Stimulated activated memory B cell treated with anti-CD40 and anti-IgM and Interleukin-4, amounts not matched to agents 10 μg/mL and 1 μg/mL and 100 μg/mL, for 72 hours (primary cell): ENCODE measurements at places on chromosomes 3 and 15.

- no peak overlapping the region for H3K4me3 ChIP-seq
- ATAC-seq, result no peak
- H3K36me3 ChIP-seq, result no peaks in the 10 kb centered on the region
- peaks cover 26% of the 10 kb centered on the region for H3K27me3 ChIP-seq
Measured at GRCh38 chr3:134057654-134058110, 28.0 kb upstream of the SLCO2A1 start.

DNA sequence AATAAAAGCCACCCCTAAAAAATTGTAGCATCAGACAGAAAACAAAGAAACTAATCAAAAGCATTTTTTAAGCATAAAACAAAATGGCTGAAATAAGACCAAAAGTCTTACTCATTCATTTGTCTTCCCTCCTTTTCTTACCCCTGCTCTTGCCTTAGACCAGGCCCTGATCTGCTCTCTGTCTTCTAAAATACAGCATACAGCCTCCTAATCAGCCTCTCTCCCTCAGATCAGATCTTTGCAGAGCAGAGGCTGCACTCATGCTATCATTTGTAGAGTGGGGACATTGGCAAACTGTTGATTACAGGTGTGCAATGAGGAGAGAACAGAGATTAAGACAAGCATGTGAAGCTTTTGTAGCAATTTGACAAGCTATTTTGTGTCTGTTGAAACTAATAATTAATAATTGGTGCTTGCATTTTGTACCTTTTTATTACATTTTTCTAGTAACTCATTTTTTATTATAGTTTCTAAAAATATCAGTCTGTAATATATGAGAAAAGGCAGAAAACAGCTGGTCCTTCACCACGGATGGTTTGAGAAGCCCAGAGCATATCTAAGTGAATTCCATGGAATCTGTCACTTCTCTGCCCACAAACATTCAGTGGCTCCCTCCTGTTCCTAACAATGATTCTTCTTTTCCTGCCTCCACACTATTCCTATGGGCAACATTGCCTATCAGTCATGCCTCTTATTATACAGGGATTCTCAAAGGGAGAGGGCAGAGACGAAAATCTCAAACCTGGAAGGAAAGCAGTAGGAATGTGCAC is 286.2 kb upstream of the STT3B start:
- H3K27ac ChIP-seq, result no peak overlapping the region
- ATAC-seq, result no peak
- peaks cover 20% of the 10 kb centered on the region for H3K4me1 ChIP-seq
- no peaks in the 10 kb centered on the region for H3K36me3 ChIP-seq
- no peak overlapping the region for H3K4me3 ChIP-seq

DNA sequence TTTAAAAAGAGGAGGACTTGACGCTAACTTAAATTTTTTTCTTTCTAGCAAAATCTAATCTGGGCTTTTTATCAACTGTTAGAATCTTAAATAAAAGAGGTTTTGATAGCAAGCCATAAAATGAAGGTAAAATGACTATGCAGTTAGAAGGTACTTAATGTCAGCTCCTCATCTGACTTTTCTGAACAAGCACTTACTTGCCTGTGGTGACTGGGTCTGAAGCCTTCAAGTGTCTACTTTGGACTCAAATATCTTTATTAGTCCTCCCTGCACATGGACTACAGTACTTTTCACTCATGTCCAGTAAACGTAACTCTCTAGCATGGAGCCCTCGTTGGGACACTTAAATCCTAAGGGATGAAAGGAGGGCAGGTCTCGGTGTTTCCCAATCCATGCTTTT is 135.9 kb downstream of the P2RY1 start:
- ATAC-seq, result no peak
- H3K4me3 ChIP-seq, result no peak overlapping the region
- H3K4me1 ChIP-seq, result peaks cover 8% of the 10 kb centered on the region

- no peak overlapping the region for H3K27ac ChIP-seq
- H3K4me1 ChIP-seq, result peaks cover 19% of the 10 kb centered on the region
- no peaks in the 10 kb centered on the region for H3K36me3 ChIP-seq
- H3K27me3 ChIP-seq, result no peaks in the 10 kb centered on the region
- no peak for ATAC-seq
Measured at GRCh38 chr3:112633757-112634156, 7.2 kb downstream of the CCDC80 start.

DNA sequence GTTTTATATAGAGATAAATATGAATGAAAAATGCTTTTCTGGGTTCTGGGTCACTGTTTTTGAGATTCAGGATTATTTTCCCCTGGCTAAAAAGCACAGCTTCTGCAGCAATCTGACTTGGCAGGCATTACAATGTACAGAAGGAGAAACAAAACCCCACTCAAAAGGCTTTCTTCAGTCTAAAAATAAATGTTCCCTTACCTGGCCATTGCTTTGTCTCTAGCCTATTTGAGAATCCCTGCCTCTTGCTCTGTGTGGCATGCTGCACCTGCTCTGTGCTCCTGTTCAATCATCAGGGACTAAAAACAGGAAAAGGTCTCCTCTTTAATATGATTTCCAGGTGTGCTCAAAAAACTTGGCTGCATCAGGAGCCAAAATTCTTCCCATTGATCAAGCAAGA is 187.4 kb upstream of the STAC start:
- no peak overlapping the region for H3K4me3 ChIP-seq
- H3K27ac ChIP-seq, result no peak overlapping the region
- H3K27me3 ChIP-seq, result no peaks in the 10 kb centered on the region
- no peak for ATAC-seq
- H3K36me3 ChIP-seq, result no peaks in the 10 kb centered on the region

DNA sequence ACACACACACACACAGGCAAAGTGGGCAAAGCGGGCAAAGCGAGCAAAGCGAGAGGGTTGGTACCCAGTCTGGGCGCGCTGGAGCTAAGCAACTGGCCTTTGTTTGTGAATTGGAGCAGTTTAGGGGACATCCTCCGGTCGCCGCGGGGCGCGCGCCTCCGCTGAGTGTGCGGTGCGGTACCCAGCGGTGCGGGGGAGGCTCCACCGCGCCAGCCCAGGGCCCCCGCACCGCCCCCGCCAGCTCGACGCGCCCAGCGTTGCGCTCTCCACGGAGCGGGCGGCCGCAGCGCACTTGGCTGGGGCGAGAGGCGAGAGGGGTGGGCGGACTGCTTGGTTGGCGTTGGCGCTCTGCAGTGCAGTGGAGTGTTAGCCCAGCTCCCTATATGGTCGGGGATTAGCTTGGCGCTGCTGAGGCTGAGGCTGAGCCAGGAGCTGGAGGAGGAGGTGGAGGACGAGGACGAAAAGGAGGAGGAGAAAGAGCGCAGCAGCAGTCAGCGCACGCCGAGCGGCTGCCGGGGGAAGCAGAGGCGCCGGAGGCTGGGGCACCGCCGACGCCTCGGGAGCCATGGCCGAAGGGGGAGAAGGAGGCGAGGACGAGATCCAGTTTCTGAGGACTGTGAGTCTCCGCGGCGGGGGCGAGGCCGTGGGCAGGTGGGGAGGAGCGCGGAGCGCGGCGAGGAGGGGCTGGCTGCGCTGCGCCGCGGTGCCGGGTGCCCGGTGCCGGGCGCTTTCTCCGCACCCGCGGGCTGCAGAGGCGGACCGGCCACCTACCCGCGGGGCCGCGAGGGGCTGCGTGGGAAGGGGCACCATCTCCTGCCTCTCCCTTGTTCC is at the start of gene RYR3:
Gene RYR3, plus strand, starts transcription at position 487 of the 831 bp plus-strand sequence. Its CDS starts 79 bp downstream, at position 566.
- peaks cover 42% of the 10 kb centered on the region for H3K27me3 ChIP-seq
- H3K4me3 ChIP-seq, result no peak within 1 kb of the TSS
- peak; percentile 29 for ATAC-seq
- no peak within 1 kb of the TSS for H3K27ac ChIP-seq

DNA sequence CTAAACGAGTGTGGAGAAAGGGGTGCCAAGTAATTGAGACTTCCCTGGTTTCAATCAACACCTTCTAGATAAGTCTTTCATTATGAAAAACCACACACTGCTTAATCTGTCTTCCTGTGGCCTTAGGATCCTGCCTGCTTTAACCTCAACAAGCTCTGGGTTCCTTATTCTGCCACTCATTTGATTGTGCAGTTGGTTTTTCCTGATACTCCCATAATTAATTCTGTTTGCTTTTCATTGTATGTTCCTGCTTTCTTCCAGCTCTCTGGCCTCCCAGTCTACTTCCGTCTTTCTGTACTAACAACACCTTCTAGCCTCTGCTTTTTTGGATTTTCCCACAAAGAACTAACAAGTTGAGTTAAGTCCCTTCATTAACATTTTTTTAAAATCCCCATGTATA is 20.2 kb upstream of the GCNT3 start:
- no peak overlapping the region for H3K4me3 ChIP-seq
- no peak for ATAC-seq
- peaks cover 12% of the 10 kb centered on the region for H3K4me1 ChIP-seq
- peaks cover 25% of the 10 kb centered on the region for H3K27me3 ChIP-seq
- no peak overlapping the region for H3K27ac ChIP-seq

DNA sequence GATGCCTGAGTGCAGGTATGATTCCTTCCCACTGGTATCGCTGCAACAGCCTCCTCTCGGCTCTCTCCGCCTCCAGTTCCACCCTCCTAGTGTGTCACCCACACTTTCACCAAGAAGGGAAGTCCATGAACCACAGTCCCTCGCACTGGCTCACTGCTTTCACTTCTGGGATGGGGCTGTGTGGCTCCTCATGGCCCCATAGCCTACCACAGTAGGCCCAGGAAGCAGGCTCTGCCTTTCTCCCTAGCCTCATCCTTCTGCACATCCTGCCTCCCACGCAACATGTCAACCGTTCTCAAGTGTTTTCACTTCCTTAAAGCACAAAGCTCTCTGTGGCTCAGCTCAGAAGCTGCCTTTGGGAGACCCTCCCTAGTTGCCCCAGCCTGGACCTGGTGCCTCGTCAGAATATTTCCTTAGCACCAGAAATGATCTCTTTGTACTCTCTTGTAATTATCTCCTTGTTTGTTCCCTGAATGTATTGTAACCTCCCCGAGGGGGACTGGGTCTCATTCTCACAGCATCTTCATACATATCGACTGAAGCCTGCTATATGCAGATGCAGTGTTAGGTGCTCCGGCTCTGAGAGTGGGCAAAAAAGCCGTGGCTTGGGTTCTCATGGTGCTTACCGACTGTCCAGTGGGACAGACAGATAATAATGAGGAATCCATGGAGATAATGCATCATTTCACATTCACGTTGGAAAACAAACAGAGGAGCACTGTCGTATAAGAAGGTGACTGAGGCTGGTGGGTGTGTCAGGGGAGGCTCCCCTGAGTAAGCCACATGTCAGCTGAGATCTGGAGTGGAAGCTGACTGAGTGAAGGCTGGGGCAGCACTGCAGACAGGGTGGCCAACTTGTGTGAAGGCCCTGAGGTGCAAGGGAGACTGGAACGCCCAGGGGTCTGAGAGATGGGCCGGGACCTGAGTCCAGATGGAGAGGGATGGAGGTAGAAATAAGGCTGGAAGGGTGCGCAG is 107.1 kb downstream of the DGKG start:
- ATAC-seq, result peak; percentile 82
- H3K4me3 ChIP-seq, result peak overlapping the region; percentile 73
- no peaks in the 10 kb centered on the region for H3K27me3 ChIP-seq
- H3K36me3 ChIP-seq, result peaks cover 8% of the 10 kb centered on the region
- peaks cover 54% of the 10 kb centered on the region for H3K4me1 ChIP-seq

DNA sequence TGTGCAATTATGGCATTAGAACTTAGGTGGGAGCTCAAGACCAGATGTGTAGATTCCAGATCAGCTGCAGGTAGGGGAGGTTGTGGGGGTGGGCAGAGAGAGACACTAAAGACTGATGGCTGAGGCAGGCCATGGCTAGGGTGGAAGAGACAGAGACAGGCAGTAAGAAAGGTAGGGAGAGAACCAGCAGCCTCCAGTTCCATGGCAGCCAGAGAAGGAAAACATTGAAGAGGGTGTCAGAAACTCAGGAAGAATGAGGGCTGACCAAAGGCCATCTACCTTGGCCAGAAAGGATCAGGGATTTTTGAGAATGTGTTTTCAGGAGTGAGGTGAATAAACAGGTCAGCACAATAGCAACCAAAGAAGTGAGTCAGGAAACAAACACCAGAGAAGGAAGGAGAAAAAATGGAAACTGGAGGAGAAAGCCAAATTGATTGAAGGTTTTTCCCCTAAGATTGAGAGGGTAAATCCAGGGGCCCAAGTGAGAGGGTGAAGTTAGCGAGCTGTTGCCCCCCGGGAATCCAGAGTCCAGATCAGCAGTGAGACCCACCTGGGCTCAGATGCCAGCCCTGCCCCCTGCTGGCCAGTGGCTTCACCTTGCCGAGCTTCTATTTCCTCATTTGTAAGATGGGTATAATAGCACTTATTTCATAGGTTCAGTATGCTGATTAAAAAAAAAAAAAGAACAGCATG is 41.0 kb downstream of the ABHD2 start:
- no peak overlapping the region for H3K4me3 ChIP-seq
- H3K36me3 ChIP-seq, result peaks cover 31% of the 10 kb centered on the region
- H3K27me3 ChIP-seq, result no peaks in the 10 kb centered on the region
